AG08396 (cell line): ENCODE measurements at places on chromosomes 12 and 14.

DNA sequence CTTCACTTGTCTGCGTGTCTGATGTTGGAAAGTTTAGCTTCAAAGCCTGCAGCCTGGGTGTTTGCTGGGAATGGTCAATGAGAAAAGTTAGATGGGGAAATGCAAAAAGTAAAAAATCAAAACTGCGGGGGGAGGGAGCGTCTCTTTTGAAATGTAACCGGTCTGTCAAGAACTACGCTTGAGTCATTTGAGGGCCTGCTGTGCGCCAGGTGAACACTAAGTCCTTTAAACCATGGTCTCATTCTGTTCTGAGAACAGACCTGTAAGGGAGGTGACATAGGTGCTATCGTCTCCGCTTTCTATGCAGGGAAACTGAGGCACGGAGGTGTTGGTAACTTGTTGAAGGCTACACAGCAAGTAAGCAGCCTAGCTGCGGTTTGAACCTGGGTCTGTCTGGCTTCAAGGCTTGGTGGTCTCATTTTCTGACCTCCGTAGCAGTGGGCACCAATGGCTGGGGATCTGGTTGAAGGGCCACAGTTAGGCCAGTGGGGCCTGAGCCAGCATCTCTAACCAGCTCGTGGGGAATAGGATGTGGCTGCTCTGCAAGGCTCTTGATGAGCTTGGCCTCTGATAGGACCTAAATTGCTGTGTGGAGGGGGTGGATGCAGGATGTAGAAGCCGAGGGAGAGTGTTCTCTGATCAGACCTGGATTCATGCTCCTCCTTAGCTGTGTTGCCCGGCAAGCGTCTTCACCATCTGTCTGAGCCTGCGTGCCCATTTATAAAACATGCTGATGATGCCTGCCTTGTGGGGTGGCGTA, 41.5 kb downstream of the KCTD10 start:
- no peak for DNase-seq

DNA sequence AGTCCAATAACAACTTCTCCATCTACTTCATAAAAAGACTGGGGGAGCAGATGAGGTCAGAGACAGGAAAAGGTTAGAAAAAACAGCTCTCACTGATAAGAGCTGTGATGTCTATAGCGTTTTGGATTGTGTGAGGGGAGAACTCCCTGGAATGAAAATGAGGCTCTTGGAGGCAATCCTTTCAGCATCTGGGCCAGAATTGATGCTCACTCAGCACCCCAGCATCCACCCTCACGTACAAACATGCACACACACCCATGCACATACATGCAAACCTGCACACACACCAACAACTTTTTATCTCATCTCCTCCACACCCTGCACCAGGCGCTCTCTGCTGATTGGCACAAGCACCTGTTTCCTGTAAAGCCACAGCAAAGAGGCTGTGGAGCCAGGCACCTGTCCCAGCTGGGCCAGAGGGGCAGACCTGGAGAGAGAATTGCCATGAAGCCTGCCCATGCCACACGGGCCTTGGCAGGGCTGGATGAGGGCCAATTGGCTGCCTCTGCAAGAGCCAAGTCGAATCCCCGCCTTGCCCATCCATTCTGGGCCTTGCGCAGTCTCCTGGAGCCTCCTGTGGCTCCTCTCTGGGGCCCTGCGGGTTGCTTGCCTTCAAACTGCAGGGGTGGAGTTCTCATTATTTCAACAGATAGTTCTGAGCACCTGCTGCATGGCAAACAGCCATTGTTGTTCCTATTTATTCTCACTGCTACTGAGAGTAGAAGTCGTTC, 53.1 kb downstream of the SYNE3 start:
- DNase-seq = no peak

GRCh38 chr12:95201056-95201670, 16.1 kb downstream of the FGD6 start:
- DNase-seq = no peak

- no peak for DNase-seq
Measured at GRCh38 chr12:19901841-19902240, 462.5 kb downstream of the AEBP2 start.

DNA sequence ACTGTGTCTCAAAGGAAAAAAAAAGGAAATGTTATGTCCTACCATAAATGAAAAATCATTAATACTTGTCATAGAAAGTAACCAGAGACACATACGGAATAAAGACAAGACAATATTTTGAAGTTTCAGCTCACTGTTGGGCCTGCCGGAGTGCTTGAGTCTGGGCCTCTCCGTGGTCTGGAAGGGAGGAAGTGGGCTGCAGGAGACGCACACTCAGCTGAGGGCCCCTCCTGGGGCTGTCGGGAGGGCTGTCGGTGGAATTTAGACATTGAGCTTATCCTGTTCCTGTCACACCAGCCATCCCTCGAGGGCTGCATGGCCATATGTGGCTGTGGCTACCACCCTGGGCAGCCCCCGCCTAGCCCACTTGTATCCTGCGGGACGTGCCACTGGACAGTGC, 80.6 kb downstream of the DDX51 start:
- DNase-seq = no peak

GRCh38 chr12:111168009-111168900, 200.6 kb downstream of the PHETA1 start:
- no peak for DNase-seq

- DNase-seq = no peak
Measured at GRCh38 chr14:69664865-69665526, 53.6 kb downstream of the SUSD6 start.

DNA sequence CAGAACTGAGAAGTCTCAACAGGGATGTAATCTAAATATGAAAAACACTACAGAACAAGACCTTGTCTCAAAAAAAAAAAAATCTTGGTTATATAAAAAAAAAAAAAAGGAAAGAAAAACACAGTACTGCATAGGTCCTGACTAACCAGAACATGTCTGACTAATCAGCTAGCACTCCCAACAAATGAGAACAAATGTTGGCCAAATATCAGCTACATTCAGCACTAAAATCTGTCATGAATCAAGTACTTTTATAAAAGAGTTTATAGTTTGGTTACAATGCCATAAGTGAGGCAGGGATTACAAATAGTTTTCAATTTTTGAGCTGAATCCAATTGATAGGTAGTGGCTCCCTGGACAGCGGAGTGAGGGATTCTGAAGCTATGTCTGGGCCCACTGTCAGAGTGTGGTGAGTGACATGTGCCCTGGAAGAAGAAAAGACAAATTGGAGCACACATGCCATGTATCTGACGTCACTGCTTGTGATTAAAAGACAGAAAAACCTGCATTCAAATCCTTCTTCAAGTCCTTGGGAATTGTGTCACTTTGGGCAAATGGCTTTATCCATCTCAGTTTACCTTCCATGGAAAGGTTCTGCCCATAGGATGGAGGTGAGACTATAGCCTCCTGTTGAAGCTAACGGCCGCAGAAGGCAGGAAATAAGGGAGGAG, 5.6 kb upstream of the FAM234B start:
- DNase-seq = peak; percentile 62

- peak; percentile 26 for DNase-seq
Measured at GRCh38 chr14:52906141-52906601, 44.7 kb downstream of the FERMT2 start.

DNA sequence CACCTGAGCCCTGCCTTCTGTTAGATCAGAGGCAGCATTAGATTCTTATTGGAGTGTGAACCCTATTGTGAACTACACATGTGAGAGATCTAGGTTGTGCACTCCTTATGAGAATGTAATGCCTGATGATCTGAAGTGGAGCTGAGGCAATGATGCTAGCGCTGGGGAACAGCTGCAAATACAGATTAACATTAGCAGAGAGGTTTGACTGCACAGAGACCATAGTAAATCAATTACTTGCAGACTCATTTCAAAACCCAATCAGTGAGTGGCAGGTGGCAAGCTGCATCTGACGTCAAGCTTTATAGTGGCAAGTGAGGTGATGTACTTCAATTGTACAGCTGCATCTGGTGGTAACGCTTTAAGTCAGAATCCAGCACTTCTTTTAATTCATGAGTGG, 141.6 kb downstream of the GPHN start:
- no peak for DNase-seq

GRCh38 chr12:101745481-101745880, 6.2 kb upstream of the SYCP3 start:
- no peak for DNase-seq

DNA sequence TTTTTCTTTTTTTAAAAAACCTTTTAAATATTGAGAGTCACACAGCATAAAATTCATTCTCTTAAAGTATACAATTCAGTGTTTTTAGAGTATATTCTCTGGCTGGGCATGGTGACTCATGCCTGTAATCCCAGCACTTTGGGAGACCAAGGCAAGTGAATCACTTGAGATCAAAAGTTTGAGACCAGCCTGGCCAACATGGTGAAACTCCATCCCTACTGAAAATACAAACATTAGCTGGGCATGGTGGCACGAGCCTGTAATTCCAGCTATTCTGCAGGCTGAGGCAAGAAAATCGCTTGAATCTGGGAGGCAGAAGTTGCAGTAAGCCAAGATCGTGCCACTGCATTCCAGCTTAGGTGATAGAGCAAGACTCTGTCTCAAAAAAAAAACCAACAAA, 68.4 kb upstream of the BCAT1 start:
- DNase-seq = no peak

DNA sequence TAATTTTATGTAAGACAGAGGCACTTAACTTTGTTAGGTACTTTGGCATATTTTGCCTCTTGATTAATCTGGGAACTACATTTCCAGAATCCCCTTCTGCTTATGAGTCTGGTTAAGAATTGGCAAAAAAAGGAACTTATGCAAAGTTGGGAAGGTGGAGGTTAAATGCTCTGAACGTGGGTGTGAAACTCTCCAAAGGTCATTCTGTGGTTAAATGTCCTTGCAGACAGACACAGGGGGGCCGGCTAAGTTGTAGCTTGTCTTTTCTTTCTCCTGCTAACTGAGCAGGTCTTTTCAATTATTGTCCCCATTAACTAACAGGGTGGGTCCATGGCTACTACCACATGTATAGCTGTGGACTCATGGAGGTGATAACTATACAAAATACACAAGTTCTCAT, 248.6 kb upstream of the NOVA1 start:
- no peak for DNase-seq

- no peak for DNase-seq
Measured at GRCh38 chr12:49305762-49306510, 11.0 kb downstream of the PRPH start.
